ENCODE measurements at places on chromosomes 3 and 15.

GRCh38 chr15:47742742-47743141 is 25.4 kb downstream of the SEMA6D start:
- H3K4me3 ChIP-seq, result no peak overlapping the region
- no peak for DNase-seq
- H3K36me3 ChIP-seq, result peaks cover 11% of the 10 kb centered on the region
- H3K27me3 ChIP-seq, result no peaks in the 10 kb centered on the region
- H3K27ac ChIP-seq, result no peak overlapping the region
- no peaks in the 10 kb centered on the region for H3K4me1 ChIP-seq

GRCh38 chr3:40608091-40608490 is 83.3 kb downstream of the ZNF621 start:
- H3K27ac ChIP-seq, result no peak overlapping the region
- no peak for DNase-seq
- H3K4me3 ChIP-seq, result no peak overlapping the region

DNA sequence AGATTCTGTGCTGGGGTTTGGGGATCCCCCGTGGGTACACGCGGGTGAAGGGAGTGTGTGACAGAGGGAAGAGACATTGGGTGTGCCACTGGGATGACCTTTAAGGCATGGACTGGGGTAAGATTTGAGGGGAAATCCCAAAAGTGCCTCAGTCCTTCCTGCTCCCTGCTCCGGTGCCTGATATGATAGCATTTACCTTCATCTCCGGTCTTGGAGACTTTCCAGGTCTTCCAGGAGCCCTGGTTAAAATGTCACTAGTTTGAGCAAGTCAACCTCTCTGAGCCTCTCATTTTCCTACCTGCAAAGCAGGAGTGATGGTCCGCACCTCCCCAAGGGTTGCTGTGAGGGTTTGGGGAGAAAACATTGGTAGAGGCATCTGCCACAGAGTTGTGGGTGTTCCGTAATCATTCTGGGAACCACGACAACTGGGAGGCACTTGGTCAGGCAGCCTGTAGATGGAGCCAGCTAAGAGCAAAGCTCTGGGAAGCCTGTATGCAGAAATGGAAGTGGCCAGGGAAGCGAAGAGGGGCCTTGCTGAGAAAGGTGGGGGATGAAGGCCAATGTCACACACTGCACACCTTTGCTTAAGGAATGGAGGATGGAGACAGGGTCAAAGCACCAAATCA is 33.9 kb upstream of the KIF23 start:
- DNase-seq, result no peak
- no peaks in the 10 kb centered on the region for H3K27me3 ChIP-seq
- H3K36me3 ChIP-seq, result no peaks in the 10 kb centered on the region
- no peaks in the 10 kb centered on the region for H3K4me1 ChIP-seq
- H3K27ac ChIP-seq, result no peak overlapping the region
- no peak overlapping the region for H3K4me3 ChIP-seq

DNA sequence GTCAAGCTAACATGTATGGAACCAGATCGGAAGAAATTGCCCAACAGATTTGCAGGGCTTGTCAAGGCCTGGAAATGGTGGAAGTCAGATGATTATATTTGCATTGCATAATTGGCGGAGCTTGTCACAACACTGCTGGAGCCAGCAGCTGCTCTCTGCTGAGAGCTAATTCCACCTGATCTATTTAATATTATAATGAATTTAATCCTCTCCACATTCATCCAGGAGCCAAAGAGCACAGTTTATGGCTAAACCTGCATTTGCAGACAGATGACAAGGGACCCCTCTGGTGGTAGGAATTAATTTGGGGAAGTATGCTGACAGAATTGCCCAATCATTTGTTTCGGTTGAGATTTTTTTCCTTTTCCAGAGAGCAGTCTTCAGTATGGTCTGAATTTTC is 730.2 kb downstream of the TUSC7 start:
- no peaks in the 10 kb centered on the region for H3K27me3 ChIP-seq
- DNase-seq, result peak; percentile 37

DNA sequence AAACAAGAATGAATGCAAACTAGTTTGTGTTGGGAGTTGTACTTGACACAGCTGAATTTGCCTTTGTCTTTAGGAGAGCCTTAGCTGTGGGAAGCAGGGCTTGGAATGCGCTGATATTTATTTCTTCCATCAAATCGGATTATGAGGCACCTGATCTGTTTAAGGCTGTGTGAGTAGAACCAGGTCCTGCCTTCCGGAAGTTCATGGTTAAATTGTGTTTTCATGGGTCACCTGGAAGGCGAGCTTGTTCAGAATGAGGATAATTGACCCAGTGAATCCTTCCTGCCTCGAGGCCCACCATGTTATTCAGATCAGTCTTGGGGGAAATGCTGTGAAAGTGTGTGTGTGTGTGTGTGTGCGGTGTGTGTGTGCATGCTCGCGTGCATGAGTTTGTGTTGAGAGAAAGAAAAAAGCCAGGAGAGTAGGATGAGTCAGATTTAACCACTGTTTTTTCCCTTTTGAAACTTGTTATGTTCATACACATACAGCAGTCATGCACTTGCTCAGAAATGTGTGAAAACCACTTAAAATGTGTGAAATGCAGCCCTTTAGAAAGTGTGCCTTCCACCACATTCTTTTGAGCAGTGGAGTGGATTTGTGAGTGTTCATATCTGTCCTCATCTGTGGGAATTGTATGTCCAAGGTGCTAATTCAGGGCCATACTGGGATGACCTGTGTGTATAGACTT is 36.7 kb downstream of the SMAD3 start:
- peaks cover 49% of the 10 kb centered on the region for H3K4me1 ChIP-seq
- no peaks in the 10 kb centered on the region for H3K36me3 ChIP-seq
- no peak overlapping the region for H3K27ac ChIP-seq
- H3K4me3 ChIP-seq, result no peak overlapping the region

DNA sequence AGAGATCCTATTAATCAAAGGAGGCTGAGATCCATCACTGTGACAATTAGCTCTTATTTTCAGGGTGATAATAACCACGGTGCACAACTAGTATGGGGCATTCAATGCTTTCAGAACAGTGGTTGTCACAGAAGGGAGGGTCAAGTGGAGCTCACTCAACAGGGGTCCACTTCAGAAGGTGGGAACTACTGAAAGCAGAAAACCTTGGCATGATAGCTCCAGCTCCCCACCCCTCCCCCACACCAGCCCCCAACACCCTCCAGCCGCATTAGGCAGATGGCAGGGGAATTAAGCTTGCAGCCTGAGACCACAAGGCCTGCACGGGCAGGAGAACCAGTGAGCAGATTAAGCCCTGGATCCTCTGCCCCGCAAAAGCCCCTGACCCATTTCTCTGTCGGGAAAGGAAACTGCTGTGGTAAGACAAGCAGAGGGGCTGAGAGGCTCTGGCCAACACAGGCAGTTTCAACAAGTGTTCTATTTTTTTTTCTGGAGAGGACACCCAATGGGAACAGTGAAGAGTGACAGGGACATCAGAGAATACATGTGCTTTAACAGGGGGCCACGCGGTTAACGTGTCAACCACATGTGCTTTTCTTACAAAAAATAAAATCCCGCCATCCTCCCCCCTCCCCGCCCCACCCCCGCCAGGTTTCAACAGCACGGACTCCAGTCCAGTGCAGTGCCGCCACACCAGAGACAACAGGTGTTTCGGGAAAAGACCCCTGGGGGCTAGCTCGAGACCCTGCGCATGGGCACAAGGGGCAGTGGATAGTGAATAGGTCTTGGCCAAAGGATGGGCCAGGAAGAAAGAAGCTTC is 997 bp downstream of the FYCO1 start:
- no peaks in the 10 kb centered on the region for H3K36me3 ChIP-seq
- no peak for DNase-seq
- H3K27me3 ChIP-seq, result no peaks in the 10 kb centered on the region
- H3K4me3 ChIP-seq, result peak overlapping the region; percentile 59

DNA sequence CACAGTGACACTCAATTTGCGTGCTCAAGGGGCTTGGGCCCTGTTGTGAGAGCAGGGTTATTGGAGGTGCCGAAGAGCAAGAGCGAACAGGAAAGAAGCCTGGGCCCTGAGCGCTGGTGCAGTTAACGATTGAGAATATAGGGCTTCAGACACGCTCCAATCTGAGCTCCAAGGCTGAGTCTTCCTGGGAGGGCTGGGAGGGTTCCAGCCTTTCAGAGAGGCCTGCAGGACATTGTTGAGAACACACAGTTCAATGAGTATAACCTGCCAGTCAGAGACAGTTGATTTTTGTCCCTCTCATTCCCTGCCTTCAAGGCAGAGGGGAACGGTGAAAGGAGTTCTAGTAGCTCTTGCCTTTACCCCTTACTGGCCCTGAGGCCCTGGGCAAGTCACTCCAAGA is 47.3 kb downstream of the GLDN start:
- DNase-seq, result no peak
- H3K27me3 ChIP-seq, result no peaks in the 10 kb centered on the region
- no peak overlapping the region for H3K27ac ChIP-seq
- no peak overlapping the region for H3K4me3 ChIP-seq
- no peaks in the 10 kb centered on the region for H3K4me1 ChIP-seq
- H3K36me3 ChIP-seq, result no peaks in the 10 kb centered on the region

DNA sequence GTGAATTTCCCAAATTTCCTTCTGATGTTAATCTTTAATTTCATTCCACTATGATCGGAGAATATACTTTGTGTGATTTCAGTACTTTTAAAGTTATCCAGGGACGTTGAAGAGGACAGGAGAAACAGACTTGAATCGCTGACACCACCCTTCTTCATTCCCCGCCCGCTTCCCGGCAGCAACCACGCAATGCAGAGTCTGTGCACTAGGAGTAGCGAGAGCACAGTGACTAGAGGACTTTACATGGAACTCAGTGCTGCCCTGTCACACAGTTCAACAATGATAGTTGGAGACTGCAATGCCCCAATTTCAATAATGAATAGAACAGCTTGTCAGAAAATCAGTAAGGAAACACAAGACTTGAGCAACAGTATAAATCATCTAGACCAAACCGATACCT is 73.9 kb downstream of the RNF13 start:
- H3K27ac ChIP-seq, result no peak overlapping the region
- H3K4me1 ChIP-seq, result peaks cover 7% of the 10 kb centered on the region
- no peak overlapping the region for H3K4me3 ChIP-seq

GRCh38 chr15:45799508-45799907 is 164.7 kb downstream of the SQOR start:
- H3K4me3 ChIP-seq, result no peak overlapping the region
- DNase-seq, result no peak
- no peak overlapping the region for H3K27ac ChIP-seq
- H3K27me3 ChIP-seq, result no peaks in the 10 kb centered on the region

GRCh38 chr15:99481113-99481950 is 84.5 kb upstream of the MEF2A start:
- H3K27me3 ChIP-seq, result no peaks in the 10 kb centered on the region
- no peak overlapping the region for H3K27ac ChIP-seq
- peaks cover 26% of the 10 kb centered on the region for H3K4me1 ChIP-seq
- H3K36me3 ChIP-seq, result no peaks in the 10 kb centered on the region
- DNase-seq, result no peak

GRCh38 chr3:123028233-123028828 is 768 bp upstream of the SEMA5B start:
- H3K4me3 ChIP-seq, result peak overlapping the region; percentile 47
- DNase-seq, result peak; percentile 41
- no peaks in the 10 kb centered on the region for H3K36me3 ChIP-seq
- H3K4me1 ChIP-seq, result peaks cover 24% of the 10 kb centered on the region

DNA sequence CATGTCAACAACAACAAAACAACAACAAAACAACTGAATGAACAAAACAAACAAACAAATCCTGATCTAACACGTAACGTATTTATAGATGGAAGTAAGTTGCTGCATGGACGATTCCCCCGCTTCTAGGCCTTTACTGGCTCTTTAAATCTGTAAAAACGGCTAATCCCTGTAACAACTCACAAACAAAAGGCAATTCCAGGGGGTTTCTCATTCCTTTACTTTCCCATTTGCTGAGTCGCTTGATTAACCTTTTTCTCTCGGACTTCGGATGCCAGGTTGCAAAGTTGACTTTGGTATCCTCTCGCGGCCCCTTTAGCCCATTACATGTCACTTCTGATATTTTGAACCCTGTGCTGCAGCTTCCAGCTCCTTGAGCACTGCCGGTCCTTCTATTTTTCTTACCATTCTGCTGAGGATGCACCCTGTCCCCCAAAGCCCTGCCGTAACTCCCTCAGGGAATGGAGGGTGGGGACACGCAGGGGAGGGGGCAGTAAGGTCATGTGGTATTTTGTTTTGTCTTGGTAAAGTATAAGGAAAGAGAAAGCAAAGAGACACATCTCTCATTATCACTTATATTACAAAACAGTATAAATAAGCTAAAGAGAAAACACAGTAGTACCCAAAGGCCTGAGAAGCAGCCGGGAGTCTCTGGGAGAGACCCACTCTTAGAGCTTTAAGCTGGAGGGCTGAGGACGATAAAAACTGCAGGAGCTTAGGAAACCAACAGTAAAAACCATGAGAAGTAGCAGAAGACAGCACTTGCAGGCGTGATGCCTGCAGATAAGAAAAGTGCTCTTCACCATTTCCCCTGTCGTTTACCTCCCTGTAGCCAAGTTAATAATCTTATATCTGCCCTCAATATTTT is 457.8 kb upstream of the ZNF717 start:
- no peaks in the 10 kb centered on the region for H3K36me3 ChIP-seq
- no peak overlapping the region for H3K27ac ChIP-seq
- H3K4me1 ChIP-seq, result no peaks in the 10 kb centered on the region
- DNase-seq, result no peak
- no peak overlapping the region for H3K4me3 ChIP-seq

GRCh38 chr15:66284271-66284670 is 9.1 kb upstream of the DIS3L start:
- no peak overlapping the region for H3K4me3 ChIP-seq
- H3K36me3 ChIP-seq, result no peaks in the 10 kb centered on the region
- peaks cover 14% of the 10 kb centered on the region for H3K4me1 ChIP-seq
- no peaks in the 10 kb centered on the region for H3K27me3 ChIP-seq
- no peak overlapping the region for H3K27ac ChIP-seq
- no peak for DNase-seq

GRCh38 chr15:38002883-38003477 is 68.5 kb downstream of the TMCO5A start:
- no peak overlapping the region for H3K27ac ChIP-seq
- no peaks in the 10 kb centered on the region for H3K27me3 ChIP-seq
- no peaks in the 10 kb centered on the region for H3K36me3 ChIP-seq
- H3K4me3 ChIP-seq, result no peak overlapping the region
- no peaks in the 10 kb centered on the region for H3K4me1 ChIP-seq

GRCh38 chr3:143851331-143852017 is 3.2 kb upstream of the SLC9A9 start:
- no peaks in the 10 kb centered on the region for H3K27me3 ChIP-seq
- no peak overlapping the region for H3K27ac ChIP-seq
- no peak overlapping the region for H3K4me3 ChIP-seq
- H3K36me3 ChIP-seq, result no peaks in the 10 kb centered on the region

- no peak overlapping the region for H3K4me3 ChIP-seq
- H3K36me3 ChIP-seq, result no peaks in the 10 kb centered on the region
- H3K4me1 ChIP-seq, result no peaks in the 10 kb centered on the region
- no peak overlapping the region for H3K27ac ChIP-seq
- peaks cover 21% of the 10 kb centered on the region for H3K27me3 ChIP-seq
These were observed 93.2 kb upstream of the IGF1R start for GRCh38 chr15:98555173-98555515.

DNA sequence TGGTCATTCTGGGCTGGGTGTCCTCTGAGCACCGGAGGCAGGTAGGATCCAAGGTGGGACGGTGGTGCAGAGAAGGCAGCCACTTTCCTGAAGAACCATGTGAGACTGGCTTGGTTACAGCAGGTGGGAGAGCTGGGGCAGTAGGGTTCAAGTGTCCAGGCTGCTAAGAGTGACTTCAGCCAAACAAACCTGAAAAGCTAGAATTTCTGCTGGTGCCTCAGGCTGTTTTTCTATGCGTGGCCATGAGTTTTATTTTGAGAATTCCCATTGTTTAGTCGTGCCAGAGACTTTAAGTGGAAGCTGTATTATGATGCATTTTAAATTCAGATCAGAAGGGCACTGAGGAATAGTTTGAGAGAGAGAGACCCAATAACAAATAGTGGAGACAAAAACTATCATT is 20.1 kb downstream of the USP13 start:
- DNase-seq, result no peak
- no peak overlapping the region for H3K27ac ChIP-seq
- H3K4me1 ChIP-seq, result no peaks in the 10 kb centered on the region

All from tibial nerve (tissue), 4 donors.